ENCODE measurements at places on chromosomes 1 and 21.

- DNase-seq: no peak
Observed at GRCh38 chr1:204996981-204997380, 46.0 kb upstream of the CNTN2 start.

GRCh38 chr1:198497326-198498102 lies 43.0 kb downstream of the ATP6V1G3 start:
- no peak for DNase-seq

GRCh38 chr1:96559181-96559580 lies 162.4 kb upstream of the PTBP2 start:
- no peak for DNase-seq

GRCh38 chr1:97489834-97490233 lies 431.0 kb downstream of the DPYD start:
- peak; percentile 47 for DNase-seq

- no peak for DNase-seq
Observed at GRCh38 chr1:243846761-243847160, 3.3 kb downstream of the AKT3 start.

- no peak for DNase-seq
Observed at GRCh38 chr1:242019018-242019417, 20.1 kb upstream of the MAP1LC3C start.

- DNase-seq: no peak
Observed at GRCh38 chr1:187715483-187715882, 886.7 kb downstream of the PLA2G4A start.

GRCh38 chr1:94486990-94487389 lies 54.6 kb downstream of the F3 start:
- no peak for DNase-seq

GRCh38 chr1:53331446-53332185 lies 3.7 kb upstream of the LRP8 start:
- no peak for DNase-seq

GRCh38 chr1:201288765-201289164 lies 5.5 kb downstream of the PKP1 start:
- no peak for DNase-seq

GRCh38 chr21:37370152-37371040 lies 3.8 kb downstream of the DYRK1A start:
- DNase-seq: peak; percentile 31

GRCh38 chr1:201251851-201252430 lies 31.4 kb upstream of the PKP1 start:
- DNase-seq: no peak

- DNase-seq: no peak
Observed at GRCh38 chr1:71522721-71523120, 441.9 kb upstream of the ZRANB2 start.

DNA sequence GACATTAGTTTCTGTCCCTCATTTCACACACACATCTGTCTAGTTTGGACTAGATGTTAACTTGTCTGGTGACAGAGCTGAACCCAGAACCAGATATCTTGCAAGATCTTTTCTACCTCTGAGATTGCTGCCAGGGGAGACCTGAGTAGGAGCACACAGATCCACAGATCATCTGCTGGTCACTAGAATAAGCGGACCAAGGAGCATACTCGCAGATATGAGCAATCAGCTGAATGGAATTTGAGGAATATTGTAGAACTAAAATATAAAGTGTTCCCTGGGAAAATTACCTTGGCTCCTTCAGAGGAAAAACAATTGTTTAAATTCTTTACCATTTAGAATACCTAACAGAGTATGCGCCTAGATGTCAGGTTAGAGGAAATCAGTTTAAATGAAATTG lies 90.7 kb downstream of the TNFSF18 start:
- no peak for DNase-seq

GRCh38 chr1:17671741-17672140 lies 83.4 kb upstream of the ACTL8 start:
- DNase-seq: no peak

DNA sequence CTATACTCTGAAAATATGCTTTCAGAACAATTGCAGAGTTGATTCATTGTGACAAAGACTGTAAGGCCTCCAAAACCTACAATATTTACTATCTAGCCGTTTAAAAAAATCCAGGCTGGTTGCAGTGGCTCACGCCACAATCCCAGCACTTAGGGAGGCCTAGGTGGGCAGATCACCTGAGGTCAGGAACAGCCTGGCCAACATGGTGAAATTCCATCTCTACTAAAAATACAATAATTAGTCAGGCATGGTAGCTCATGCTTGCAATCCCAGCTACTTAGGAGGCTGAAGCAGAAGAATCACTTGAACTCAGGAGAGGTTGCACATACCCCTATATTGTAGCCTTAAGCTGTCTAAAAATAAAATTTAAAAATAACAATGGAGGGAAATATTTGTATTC lies 5.3 kb upstream of the TFF2 start:
- no peak for DNase-seq

GRCh38 chr21:23394458-23394857 lies 2212.8 kb downstream of the MRPL39 start:
- DNase-seq: no peak

DNA sequence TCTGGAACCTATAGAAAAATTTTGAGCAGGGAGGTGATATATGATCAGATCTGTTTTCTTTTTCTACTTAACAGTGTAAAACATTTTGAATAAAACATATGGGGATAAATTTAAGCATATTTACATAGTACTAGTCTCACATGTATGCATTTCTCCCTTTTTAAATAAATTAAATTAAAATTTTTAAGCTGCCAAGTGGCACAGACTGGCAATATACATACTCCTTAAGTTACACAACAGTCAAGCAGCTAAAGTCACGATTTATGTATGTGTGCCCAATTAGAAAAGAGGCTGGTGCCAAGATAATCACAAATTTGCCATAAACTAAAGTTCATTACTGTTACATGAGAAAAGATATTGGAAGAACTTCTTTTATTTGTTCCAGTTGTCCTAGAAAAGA lies 532.0 kb downstream of the RWDD3 start:
- DNase-seq: no peak

GRCh38 chr1:164651351-164651951 lies 92.5 kb downstream of the PBX1 start:
- no peak for DNase-seq

- no peak for DNase-seq
Observed at GRCh38 chr1:86460998-86461397, 7.7 kb upstream of the CLCA1 start.

DNA sequence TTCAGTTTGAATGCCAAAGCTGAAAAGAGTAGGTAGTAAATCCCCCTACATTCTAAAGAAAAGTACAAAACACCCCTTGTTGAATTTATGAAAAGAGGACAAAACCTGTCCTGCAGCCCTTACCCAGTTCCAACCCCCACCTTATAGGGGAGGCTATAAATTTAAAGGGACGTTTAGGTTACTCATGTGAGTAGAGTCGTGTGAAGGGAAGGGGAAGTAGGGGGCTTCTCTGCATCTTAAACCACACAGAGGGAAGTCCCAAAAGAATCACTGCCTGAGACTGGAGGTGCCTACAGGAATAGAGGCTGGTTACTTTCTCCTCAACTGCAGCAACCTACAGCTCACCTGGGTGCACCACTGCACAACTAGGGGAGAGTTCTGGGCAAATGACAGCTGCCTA lies 36.7 kb upstream of the KIRREL1 start:
- DNase-seq: no peak

DNA sequence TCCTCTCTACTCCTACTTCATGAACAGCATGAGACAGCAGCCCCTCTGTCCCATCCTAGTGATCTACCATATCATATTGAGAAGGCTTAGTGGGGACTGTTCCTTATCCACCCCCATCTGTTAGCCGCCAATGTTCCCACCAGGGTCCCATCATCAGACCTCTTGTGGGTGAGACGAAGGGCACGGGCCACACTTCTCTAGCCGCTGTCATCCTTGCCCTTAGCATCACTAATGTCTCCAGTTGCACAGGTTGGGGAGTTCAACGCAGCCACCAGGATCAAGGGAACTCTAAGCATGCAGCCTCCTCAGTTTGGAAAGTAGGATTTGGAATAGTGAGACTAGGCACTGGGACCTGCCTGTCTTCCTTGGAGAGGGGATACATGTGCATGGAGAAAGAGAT lies 20.1 kb downstream of the INKA2 start:
- no peak for DNase-seq

- peak; percentile 12 for DNase-seq
Observed at GRCh38 chr1:239363930-239364329, 22.4 kb upstream of the CHRM3 start.

GRCh38 chr1:65558215-65558614 lies 137.7 kb downstream of the LEPR start:
- DNase-seq: no peak

DNA sequence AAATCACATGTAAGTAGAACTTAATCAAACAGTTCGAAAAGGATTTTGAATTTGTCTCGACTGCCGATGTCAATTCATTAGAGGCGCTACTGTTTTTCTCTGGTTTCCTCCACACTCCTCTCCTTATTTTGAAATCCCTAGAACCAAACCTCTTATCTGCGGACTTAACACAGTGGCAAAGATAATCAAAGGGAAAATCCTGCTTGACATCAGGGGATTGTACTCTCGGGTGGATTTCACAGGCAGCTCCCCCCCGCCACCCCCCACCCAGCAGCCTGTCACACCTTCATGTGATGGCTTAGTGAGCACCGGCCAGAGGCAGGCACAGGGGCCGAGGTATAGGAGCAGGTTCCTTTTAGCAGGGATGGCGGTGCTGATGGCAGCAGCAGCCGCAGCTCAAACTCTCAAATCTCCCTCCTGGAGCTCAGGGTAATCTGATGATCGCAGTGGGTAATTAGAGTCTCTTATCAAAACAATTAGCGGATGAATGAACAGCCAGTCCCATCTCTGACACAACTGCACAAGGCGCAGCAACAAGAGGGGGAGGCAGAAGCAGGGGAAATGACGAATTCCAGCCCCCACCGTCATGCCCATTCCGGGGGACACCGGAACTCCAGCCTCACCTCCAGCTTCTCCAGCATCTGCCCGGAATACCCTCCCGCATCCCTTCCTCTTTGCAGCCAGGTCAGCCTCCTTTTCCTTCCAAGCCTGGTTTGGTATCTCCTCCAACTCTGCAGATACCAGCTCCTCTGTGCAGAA lies 80.3 kb downstream of the SSBP3 start:
- DNase-seq: no peak

GRCh38 chr1:186753241-186753640 lies 73.0 kb upstream of the PTGS2 start:
- no peak for DNase-seq

- no peak for DNase-seq
Observed at GRCh38 chr1:9466780-9467758, 72.2 kb upstream of the SLC25A33 start.

DNA sequence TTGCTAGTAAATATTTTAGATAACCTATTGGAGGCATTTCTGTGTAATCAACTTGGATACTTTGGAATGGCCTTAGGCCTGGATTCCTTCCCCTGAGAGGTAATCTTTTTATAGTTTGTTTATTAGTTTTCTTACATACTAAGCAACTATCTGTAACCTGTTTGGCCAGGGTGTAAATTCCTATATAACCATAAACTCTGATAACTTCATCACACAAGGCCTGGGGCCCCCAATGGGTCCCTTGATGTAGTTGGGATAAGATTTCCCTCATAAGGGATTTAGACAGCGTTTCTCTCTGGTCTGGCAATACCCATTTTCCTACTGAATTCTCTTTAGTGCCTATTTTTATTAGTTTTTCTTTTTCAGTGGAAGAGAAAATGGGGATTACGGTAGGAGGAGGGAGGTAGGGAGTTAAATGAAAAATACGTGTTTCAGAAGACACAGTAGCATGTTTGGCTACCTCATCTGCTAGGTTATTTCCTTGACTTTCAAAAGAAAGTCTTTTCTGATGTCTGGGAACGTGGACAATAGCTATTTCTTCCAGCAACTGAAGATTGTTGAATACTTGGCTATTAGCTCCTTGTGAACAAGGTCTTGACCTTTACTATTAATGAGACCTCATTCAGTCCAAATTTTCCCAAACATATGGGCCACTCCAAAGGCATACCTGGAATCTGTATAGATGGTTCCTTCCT lies 7.4 kb upstream of the AADACL3 start:
- DNase-seq: no peak

DNA sequence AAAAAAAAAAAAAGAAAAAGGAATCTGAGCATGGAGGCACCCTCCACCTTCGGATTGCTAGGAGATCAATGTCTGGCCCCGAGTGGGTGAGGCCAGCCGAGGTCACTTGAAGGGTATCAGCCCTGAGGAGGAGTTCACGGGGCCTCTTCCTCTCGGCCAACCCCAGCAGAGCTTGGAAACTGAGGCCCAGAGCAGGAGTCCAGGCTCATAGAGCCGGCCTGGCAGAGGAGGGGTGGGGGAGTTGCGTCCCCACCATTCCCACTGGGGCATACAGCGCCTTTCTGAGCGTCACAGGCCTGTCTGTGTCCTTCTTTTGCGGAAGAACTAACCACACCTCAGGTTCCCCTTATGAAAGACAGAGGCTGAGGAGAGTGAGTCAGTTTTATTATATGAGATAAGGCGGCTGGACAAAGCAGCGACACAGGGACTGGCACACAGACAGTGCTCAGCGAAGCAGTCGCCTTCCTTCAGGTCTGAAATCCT lies 17.1 kb upstream of the EPHA2 start:
- DNase-seq: no peak

DNA sequence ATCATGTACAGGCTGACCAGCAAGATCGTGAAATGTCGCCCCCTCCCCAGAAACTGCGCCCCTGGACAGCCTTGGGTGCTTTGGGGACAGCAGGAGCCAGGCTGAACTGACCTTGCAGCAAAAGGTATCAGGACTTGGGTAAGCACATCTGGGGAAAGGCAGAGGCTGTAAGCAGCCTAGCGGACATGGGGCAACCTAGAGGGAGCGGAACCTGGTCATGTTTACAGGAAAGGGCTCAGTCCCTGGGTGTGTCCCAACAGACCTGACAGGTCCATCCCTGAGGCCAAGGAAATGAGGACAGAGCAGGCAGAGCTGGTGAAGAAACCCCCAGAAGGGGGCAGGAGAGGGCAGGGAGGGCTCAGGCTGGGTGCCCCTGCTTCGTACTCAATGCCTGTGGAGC lies 3.1 kb upstream of the S100A8 start:
- no peak for DNase-seq

DNA sequence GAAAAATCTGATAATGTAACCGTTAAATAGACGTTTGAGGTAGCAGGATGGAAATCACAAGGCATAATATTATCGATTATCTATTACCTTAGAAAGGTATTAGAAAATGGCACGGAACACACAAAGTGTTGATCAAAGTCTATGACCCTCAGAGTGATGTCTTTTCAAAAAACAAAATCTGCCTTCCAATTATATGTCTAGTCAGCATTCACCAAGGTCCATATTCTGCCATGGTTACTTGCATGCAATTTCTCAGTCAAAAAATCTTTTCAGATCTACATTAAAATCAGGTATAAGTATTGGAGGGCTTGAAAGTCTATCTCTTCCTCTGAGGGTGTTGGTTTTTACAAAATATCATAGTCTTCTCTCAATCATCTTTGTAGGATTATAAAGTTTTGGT lies 81.9 kb downstream of the KCTD3 start:
- no peak for DNase-seq

GRCh38 chr1:116425987-116426386 lies 52.9 kb downstream of the ATP1A1 start:
- no peak for DNase-seq

DNA sequence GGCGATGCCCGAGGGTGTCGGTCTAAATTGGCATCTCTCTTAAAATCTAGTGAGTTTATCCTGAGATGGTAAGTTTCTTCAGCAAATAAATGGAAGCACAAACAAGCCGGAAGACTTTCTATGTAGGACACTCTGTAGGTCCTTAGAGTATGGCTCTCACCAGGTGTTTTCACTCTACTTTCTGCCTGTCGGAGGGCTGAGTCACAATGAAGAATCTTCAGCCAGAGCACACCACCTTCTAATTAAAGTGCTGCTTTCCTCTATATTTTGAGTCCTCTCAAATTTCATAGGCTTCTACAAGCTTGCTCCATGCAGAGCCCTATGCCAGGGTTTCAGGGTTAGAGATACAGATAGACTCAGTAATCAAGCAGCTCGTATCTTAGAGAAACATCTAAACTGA lies 27.1 kb downstream of the KCNK1 start:
- DNase-seq: no peak
